Fibroblast of villous mesenchyme (primary cell): ENCODE measurements at places on chromosomes 7 and 10. TPM values are rescaled to one million over a fixed set of nuclear protein-coding genes. Genes with fewer than 3 reads are reported as not detected.

- peak; percentile 71 for DNase-seq
Observed at GRCh38 chr7:117248829-117249228, 74.0 kb downstream of the WNT2 start.

DNA sequence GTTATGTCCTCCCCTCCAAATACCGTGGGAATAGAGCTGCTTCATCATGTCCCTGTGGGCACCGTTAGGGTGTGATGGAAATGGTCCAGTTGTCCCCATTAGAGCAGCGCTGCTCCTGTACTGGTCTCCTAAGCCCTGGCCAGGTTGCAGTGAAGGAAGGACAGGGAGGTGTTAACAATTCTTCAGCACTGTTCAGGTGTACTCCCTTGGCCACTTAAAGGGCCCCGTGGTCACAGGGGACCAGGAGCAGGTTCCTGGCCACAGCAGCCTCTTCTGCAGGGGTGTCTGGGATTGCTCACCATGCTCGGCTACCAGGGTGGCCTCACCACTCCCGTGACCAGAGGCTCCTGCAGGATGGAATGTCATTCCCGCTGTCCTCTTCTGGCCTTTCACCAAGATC lies 65.8 kb downstream of the MINDY4 start:
- DNase-seq: no peak

- no peak for DNase-seq
Observed at GRCh38 chr7:93232673-93233018, 480 bp downstream of the VPS50 start.

DNA sequence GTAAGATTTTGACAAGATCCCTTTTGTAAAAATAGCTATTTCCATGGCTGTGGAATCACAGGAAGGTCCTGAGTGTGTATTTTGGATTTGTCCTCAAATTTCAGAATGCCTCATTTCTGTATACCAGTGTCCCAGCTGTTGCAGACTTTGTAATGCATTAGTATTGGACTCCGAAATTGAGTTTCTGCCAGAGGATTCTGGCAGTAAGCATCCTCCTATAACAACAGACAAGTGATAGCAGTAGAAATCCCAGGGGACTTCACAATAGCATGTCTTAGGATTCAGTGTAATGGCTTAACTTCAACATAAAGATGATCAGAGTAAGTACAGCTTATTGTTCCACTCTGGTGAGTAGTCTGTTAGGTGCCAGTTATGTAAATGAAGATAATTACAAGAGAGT lies 104.6 kb downstream of the FOXP2 start:
- DNase-seq: no peak

GRCh38 chr10:25508112-25508815 lies 333.5 kb downstream of the GPR158 start:
- no peak for DNase-seq

The CAMK1D gene
- 1.3 and 1.9 TPM in 2 replicates for total RNA-seq

The ATP6V1F gene
- total RNA-seq: 73.1 and 82.5 TPM in 2 replicates
